ENCODE measurements at places on chromosomes 6 and 20. TPM values are rescaled to one million over a fixed set of nuclear protein-coding genes. Genes with fewer than 3 reads are reported as not detected.
A peak's percentile ranks its signal among the peaks of the same experiment; 100 is the strongest.

GRCh38 chr6:168130697-168131371, 51.8 kb upstream of the FRMD1 start:
- DNase-seq: peak; percentile 76

GRCh38 chr6:158797331-158798310, 21.5 kb downstream of the EZR start:
- no peak for DNase-seq

DNA sequence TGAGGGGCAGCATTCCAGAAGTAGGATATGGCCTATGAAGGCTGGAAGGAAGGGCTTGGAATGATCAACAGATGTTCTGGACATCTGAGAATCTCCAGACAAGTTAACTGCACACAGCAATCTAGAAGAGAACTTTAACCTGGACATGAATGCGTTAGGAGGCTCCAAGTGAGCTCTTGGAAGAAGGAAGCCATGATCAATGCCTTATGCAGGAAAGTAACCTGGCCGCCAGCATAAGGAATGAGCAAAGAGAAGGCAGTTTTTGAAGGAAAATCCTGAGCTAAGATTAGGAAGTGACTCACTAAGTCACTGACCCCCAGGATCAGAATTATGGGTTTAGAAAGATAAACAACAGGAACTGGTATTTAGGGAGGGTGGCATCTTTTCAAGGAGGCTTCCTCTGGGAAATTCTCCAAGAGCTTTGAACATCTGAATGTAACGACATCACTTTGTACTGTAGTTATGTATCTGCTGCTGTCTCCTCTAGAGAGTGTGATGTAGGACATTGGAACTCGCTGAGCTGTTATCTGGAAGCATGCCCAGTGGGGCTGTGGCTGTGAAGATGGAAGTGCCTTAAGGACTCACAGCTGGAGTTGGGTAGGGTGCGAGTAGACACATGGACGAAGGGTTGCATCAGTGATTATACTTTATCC, 236.8 kb downstream of the PACRG start:
- DNase-seq: no peak

Gene CUL9
- 16.8 TPM for total RNA-seq

DNA sequence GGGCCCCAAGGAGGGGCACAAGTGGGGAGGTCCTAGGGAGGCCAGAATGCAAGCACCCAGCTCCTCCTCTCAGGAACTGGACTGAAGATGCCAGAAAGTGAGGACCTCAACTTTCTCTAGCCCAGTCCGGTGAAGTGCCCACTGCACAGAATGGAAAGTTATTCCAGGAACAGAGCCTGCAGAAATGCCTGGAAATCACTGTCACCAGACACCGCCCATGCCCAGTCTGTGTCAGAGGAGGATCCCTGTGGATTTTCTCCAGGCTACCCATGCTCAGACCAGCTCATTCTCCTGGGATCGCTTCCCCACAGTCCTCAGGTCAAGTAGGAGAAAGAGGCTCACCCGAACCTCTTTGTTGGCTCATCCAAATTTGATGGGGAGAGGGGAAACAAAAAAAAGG, 6.5 kb downstream of the PRPH2 start:
- no peak for DNase-seq

DNA sequence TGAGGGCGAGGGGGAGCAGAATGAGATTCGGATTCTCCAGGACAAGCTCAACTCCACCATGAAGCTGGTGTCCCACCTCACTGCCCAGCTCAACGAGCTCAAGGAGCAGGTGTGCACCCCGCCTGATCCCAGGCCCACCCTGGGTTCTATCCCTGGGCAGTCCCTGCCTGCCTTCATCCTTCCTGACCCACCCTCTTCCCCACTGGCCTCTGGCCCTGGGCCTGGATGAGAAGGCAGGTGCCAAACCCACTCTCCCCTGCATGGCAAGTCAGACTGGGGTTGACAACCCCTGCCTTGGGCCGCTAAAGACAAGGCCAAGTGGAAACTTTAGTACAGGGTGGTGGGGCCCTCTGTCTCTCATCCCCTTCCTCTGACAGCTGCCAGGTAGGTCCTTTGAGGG, 16.5 kb downstream of the UQCC2 start:
- no peak for DNase-seq

Gene THBD
- total RNA-seq: 1.0 TPM

- no peak for DNase-seq
Measured at GRCh38 chr20:8221887-8222419, 89.9 kb downstream of the PLCB1 start.

Gene HLA-DRA
- not detected for total RNA-seq

DNA sequence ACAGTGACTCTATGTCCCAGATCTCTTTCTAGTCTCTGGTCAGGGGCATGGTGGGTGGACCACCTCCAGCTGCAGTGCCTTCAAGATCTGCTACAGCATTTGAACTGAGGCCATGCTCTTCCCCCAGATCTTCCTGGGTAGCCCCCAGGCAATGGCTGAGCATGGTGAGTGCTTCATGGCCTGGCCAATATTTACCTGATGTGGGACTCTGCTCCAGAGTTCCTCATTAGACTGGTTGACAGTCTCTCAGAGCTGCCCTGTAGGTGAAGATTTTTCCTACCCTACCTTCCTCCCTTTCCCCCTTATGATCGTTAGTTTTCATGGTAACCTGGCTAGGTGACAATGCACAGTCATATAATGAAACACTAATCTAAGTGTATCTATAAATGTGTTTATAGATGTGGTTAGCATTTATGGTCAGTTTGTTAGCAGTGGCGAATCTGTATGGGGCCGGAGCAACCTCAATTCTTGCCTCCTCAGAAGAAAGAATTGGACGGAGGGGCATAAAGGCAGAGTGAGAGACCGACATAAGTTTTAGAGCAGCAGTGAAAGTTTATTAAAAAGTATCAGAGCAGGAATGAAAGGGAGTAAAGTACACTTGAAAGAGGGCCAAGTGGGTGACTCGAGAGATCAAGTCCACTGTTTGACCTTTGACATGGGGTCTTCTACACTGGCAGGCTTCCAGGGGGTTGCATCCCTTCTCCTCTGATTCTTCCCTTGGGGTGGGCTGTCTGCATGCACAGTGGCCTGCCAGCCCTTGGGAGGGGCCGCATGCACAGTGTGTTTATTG, 256.3 kb downstream of the CD83 start:
- no peak for DNase-seq

GRCh38 chr6:111824608-111825337, 48.5 kb downstream of the FYN start:
- DNase-seq: no peak

DNA sequence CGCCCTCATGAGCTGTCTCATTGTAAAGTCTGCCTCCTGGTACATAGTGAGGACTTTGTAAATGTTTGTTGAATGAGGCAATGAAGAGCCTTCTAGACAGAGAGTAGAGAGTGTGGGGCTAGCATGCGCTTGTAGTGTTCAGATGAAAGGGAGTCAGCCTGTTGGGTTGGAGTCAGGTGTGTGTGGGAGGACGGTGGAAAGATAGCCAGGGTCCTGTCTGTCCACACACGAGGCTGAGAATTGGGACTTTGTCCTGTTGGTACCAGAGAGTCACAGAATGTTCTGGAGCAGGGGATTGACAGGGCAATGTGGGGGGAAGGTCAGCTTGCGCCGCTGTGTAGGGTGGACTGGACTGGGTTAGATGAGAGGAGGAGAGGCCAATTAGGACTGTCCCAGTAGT, 58.6 kb downstream of the RIOK1 start:
- DNase-seq: no peak

DNA sequence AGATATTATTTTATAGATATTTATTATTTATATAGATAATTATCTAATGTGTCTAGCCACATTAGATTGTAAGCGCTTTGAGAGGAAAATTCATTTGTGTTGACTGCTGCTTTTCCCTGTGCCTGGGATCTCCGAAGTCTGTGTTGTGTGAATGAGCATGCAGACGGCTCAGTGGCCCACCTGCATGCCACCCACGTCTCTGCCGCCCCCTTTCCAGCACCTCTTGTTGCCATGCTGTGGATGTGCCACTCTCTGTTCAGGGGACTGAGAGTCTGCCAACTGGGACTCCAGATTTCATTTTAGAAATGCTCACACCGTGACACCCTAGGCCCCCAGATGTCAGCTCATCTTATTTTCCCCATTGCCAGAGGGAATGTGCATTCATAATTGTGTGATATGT, 139.7 kb downstream of the JARID2 start:
- no peak for DNase-seq

Gene PDYN
- total RNA-seq: not detected

- DNase-seq: no peak
Measured at GRCh38 chr20:39651645-39652325, 689.6 kb downstream of the DHX35 start.

DNA sequence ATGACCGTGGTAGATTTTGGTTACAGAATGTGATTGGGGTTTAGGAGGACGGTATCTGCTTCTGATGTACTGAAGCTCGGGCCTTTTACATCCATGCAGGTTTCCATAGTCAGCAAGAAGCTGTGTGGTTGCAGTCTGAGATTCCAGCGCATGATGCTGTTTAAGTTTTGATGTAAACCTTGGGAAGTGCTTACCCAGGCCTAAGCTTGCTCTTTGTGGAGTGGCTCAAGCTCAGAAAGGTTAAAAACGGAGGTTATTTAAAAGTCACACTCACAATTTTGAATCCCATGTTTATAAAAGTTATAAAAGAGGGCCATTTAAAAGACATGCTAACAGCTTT, 121.4 kb downstream of the TIAM2 start:
- no peak for DNase-seq

DNA sequence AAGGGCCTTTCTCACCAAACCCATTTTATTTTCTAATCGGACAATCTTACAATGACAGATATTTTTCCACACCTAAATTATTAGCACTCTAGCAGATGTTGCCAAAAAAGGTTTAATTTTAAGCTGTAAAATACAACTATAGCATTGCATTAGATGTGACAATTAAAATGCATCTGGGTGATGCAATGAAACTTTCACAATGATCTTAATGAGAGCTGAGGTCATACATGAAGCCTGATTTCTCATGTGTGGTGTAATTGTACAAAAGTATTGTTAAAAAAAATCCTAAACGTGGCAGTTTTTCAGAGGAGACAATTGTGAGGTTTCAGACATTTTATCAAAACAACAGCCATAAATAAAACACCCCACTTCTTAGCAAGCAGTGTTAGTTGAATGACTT, 606.0 kb downstream of the HDGFL1 start:
- no peak for DNase-seq

DNA sequence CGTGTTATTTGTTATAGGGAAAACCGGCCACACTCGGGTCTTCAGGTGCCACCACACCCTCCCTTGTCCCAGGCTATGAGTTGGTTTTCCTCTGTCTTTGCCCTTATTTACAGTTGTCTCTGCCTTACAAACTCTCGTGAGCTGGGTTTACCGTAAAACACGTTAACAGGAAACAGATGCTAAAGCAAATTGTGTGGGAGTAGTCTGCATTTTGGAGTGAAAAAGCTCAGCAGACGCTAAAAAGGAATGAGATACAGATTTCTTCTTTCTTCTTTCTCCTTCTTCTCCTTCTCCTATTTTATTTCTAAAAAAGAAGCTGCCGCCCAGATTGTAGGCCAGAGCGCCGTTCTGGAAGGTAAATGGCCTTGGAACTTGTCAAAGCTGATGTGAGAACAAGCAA, 51.9 kb downstream of the APCDD1L start:
- DNase-seq: no peak

- DNase-seq: no peak
Measured at GRCh38 chr20:58102261-58102660, 126.2 kb downstream of the ANKRD60 start.

- no peak for DNase-seq
Measured at GRCh38 chr20:62728028-62728780, 19.6 kb downstream of the NTSR1 start.

Gene OTOR
- not detected for total RNA-seq

Gene SNX9
- 29.5 TPM for total RNA-seq

Gene DDAH2
- total RNA-seq: 82.4 TPM

Data from Caco-2 (cell line).